ENCODE measurements at places on chromosomes 6 and 20. TPM values are rescaled to one million over a fixed set of nuclear protein-coding genes. Genes with fewer than 3 reads are reported as not detected.

- no peak for DNase-seq
Observed at GRCh38 chr6:82603871-82604270, 240.3 kb downstream of the TPBG start.

The C6orf58 gene
- not detected for total RNA-seq

The BNIP5 gene
- total RNA-seq: not detected

The CRISP3 gene
- total RNA-seq: 17.0 TPM

- DNase-seq: no peak
Observed at GRCh38 chr6:119284861-119285521, 64.6 kb downstream of the MAN1A1 start.

GRCh38 chr6:64334636-64335035, 699.0 kb downstream of the PHF3 start:
- no peak for DNase-seq

Measured in lower leg skin (tissue), 4 donors.